ENCODE measurements at places on chromosomes 1 and 21.

- peak; percentile 47 for DNase-seq
Observed at GRCh38 chr1:27296773-27297291, 25.1 kb upstream of the TMEM222 start.

DNA sequence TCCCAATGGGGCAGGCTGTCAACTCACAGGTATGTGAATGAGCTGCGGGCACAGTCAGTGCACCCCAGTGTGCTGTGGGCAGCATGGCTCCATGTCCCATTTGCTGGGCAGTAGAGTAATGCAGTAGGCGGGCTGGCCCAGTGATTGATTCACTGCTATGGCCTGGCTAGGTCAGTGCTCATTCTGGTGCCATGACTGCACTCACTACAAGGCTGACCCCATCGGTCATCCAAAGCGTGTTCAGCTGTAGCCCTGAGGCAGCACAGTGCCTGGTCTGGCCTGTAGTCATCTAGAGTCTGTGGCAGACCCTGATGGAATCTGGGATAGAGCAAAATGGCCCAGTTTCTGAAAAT, 7.4 kb downstream of the HYI start:
- DNase-seq, result no peak

- no peak for DNase-seq
Observed at GRCh38 chr1:108190001-108190634, 10.0 kb downstream of the SLC25A24 start.

- DNase-seq, result no peak
Observed at GRCh38 chr1:68959461-68960030, 462.7 kb upstream of the DEPDC1 start.

DNA sequence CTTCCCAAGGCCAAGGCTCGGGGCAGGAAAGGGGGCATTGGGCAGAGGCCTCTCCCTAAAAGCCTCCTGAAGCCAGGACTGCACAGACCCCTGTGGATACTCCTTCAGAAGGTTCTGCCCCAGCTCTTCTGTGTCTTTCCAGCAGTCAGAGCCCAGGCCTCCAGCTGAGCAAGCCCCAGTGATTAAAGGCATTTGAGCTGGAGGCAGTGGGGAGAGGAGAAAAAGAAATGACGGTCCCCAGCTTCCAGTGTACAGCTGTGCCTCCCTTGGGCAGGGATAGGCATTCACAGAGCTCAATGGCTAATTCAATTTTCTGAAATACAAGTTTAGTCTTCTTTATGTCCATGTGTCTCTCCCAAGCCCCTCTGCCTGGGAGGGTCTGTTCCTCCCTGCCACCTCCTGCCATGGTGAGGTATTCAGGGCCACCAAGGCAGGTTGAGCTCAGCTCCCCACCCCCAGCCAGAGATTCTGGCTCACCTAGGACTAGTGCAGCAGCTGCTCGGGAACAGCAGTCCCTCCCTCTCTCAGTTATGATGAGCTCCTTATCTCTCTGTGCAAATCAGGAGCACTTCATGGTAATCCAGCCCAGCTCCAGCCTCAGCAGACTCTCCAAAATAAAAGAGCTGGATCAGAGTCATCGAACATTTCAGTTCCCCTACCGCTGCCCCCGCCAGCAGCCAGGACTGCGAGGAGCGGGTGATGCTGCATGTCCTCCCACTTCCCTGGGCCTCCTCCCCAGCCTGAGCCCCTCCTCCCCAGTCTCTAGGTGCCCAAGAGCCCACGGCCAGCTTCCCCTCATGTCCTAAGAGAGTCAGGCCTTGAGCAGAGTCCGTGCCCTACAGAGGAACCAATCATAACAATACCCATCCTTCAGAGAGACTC, 208.4 kb upstream of the ZC3H12A start:
- DNase-seq, result no peak

GRCh38 chr1:167628741-167629515, 1.1 kb upstream of the RCSD1 start:
- DNase-seq, result no peak

DNA sequence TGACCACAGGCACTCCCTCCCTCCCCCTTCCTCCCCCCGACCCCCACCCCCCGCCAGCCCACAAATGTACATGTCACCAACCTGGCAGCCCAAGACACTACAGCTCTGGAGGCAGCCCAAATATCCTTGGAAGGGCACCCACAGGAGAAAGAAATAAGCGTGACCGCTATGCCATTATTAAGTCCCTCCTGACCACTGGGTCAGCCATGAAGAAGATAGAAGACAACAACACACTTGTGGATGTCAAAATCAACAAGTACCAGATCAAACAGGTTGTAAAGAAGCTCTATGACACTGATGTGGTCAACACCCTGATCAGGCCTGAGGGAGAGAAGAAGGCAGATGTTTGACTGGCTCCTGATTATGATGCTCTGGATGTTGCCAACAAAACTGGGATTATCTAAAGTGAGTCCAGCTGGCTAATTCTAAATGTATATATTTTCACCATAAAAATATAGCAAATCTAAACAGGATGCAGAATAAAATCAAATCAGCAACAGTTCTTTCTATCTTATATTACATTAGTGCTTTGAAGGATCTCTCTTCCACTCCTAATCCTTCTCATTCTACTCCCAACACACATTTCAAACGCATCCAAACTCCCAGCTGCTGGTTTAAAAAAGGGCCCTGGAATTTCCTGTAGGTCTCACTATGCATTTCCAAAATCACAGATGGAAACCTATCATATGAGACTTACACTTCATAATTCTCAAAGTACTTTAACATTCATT, 77.4 kb upstream of the SLFNL1 start:
- DNase-seq, result no peak

- DNase-seq, result no peak
Observed at GRCh38 chr1:203284411-203285123, 20.8 kb upstream of the BTG2 start.

GRCh38 chr1:53732409-53732808, 6.6 kb downstream of the GLIS1 start:
- DNase-seq, result no peak

DNA sequence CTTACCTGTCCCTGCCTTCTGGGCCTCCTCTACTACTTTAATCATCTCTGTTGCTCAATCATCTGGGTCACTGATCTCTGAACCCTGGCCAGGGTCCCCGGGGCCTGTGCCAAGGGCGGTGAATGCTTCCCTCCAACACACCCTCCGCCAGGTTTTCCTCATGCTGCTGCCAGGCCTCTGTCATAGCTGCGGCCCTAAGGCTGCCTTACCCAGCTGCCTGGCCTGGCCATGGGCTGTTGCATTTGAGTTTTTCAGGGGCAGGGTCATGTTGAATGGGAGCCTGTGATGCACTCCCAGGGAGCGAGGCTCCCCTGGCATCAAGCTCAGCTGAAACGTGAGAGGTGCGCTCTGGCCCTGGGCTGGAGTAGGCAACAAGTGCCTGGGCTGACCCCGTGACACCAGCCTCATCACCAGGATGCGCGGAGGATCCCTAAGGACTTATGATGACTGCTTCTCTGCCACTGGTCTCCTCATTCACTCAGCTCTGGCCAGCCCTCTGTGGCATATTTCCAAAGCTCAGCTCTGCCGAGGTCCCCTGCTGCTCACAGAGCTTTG, 7.6 kb downstream of the EDN2 start:
- no peak for DNase-seq

DNA sequence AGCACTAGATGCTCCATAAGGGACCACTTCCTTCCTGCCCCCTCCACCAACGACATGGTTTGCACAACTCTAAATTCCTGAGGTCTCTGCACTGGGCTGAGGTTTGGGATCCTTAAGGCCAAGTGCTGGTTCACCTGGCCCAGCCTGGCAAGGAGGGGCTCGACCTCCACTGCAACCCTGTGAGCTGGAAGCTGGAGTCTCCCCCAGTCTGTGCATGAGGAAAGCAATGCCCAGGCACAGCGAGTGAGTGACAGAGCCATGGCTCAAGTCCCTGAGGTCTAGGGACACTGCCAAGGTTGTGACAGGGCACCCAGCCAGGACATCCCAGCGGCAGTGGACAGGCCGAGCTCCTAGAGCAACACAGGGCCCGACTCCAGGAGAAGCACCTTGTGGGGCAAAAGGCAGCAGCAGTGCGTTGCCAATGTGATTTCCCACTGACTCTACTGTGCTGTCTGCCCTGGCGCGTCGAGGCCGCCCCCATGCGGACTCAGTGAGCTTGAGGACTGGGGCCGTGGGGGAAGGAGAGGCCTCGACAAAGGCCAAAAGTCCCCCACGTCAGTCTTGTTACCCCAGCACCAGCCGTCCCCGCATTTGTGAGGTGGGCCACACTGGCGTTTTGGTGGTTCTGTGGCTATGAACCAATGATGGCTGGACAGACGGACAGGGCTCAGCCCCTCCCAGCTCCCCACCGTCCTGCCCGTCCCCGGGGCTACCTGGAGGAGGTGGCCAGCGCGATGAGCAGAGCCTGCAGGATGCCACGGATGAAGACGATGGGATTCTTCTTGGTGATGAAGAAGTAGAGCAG, 30.0 kb downstream of the PODN start:
- DNase-seq, result no peak

DNA sequence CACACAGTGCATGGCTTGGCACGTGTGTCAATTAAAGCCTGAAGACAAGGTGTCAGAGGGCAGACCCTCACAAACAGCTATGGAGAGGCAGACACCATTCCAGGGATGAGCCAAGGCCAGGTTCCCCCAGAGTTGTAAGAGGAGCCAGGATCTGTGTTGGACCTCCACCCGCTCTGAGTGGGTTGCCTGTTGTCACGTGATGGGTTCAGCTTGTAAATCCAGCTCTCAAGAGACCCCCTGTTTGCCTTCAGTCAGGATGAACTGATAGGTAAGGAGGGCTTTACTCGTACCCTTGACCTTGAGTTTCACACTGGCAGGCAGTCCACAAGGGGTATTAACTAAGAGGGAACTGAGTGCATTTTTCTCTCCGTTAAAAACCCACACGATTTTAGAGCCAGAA, 27.7 kb upstream of the KCND3 start:
- DNase-seq, result no peak

DNA sequence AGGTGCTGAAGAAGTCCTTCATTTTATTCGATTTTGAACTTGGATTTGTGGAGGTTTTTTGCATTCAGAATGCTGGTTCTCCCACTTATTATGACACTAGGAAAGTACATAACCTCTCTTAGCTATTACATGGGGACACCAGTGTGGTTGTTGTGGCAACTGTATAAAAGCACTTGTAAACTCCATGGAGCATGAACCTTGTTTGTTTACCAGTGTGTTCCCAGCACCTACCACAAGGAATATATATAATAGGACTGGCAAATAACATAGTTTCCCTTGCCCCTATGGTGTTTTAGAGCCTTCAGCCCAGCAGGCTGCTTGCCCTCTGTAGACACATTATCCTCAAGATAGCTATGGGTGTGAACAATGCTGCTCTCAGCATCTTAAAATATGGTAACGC, 43.1 kb downstream of the RASSF5 start:
- DNase-seq, result no peak

DNA sequence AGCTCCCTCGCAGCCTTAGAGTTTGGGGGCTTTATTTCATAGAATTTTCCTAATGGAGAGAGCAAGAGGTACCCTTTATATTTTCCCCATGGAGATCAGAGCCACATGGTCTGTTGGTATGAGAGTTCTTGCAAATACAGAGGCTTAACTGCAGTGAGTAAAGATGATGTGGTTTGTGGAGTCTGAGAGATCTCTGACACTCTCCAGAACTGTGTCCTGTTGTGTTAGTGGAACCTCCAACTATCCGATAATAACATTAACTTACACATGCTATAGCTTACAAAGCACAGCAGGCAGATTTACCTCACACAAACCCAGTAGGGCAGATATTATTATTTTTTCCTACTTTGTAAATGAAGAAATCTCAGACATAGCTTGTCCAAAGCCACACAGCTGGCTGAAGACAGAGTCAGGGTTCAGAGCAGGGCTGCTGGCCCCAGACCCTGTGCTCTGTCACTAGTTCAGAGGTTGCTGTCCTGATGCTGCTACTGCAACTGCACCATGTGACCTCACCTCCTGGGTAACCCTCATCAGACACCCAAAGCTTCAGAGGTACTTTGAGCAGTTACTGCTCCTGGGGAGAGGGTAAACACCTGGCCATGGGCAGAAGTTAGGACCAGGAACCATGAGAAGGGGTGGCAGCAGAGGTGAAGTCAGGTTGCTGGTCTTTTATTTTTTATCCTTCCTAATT, 384.8 kb upstream of the PROX1 start:
- no peak for DNase-seq

DNA sequence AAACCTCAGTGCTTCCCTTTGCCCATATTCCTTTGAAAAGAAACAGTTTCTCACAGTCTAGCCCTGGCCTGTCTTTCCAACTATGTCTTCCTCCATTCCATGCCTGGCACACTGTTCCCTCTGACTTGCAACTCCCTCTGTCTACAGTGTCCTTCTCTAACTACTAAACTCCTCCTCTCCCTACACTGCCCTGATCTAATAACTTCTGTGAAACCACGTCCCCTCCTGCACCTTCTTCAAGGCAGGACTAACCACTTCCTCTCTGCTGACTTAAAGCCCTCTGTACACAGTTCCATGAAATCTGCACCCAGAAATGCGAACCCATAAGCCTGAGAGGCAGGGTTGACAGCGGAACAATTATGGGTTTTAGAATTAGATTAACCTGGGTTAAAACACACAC, 62.2 kb upstream of the ATP1B1 start:
- DNase-seq, result peak; percentile 11

- no peak for DNase-seq
Observed at GRCh38 chr1:59767119-59767518, 47.6 kb upstream of the HOOK1 start.

All from stimulated activated CD4-positive, alpha-beta T cell treated with anti-CD3 and anti-CD28 coated beads, Interleukin-2, amount 100 ng/mL, for 4 hours (primary cell).